Stimulated activated CD4-positive, alpha-beta T cell treated with anti-CD3 and anti-CD28 coated beads, Interleukin-15, amount 100 ng/mL, for 1 hour (primary cell): ENCODE measurements at places on chromosomes 2 and 18.

DNA sequence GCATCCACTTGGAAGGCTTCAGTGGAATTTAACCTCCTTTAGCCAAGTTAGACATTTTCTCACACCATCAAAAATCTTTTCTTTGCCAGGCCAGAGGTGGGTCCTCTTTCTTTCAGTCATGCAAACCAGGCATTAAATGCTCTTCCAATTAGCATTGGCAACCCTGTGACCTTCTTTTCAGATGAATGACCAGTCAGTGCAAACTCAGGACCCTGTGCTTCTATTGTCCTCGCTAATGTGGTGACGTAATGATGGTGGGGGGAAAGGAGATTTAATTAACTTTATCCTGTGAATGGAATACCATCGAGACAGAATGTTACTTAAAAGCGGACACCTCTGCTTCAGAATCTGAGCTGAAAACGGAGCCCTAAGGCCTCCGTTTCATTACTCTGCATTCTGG, 23.2 kb upstream of the STPG4 start:
- no peak for DNase-seq

DNA sequence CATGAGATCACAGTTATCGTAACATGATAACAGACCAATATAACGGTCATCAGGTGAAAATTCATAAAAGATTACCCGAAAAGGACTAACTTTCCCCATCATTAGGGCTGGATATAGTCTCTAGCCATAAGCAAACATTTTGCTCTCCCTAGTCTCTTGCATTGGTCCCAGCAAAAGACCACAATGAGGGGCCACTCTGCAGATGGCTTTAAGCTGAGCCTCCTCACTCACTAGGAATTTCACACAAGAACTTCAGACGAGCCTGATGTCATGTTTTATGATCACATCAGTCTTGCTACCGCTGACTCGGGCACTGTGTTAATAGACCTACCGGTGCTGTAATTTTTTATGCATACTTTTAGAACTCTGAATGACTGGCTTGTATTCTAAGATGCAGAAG, 35.2 kb downstream of the STK17B start:
- DNase-seq, result no peak

DNA sequence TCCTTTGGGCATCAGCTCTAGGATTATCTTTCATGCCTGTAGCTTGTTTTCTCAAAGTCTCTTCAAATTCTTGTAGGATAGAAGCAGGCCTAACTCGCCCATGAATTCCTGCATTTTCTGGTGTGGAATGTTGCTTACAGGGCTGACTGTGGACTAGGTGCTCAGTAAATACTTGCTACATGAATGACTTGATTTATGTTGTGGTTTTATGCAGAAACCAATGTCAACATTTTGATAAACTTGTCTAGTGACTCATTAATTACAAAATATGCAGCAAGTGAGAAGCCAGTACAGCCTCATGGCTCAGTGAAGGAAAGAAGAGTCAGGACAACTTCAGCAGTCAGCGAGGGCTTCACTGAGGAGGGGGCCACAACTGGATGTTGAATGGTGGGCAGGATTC, 110.6 kb upstream of the SIX2 start:
- DNase-seq, result no peak

DNA sequence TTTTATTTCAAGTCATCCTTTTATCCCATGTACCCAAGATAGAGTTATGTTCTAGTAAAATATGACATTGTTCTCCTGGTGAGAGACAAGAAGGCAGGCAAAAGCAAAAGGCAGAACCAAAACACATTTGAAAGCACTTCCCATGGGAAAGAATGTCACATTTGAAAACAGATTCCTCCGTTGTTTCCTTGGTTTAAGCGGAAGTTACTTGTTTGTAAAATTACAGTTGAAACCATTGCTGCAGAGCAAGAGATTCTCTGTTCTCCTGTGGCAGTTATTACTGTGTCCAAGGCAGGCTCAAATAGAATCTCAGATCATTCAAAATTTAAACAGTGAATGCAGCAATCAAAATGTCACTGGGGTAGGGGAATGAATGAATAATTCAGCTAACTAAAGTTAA, 149.6 kb downstream of the MTCL1 start:
- no peak for DNase-seq

DNA sequence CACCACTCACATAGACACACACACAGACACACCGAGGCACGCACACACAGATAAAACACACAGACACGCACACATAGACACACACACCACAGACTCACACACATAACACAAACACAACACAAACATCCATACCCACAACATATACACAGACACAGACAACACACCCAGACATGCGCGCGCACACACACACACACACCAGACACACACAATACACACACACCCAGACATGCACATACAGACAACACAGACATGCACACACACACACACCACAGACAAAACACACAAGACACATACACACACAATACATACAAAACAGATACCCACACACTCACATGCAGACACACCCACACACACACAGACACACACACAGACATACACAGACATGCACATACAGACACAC, 95.4 kb upstream of the SMAD7 start:
- DNase-seq, result no peak

- no peak for DNase-seq
Measured at GRCh38 chr2:203656522-203657287, 49.7 kb upstream of the CD28 start.

DNA sequence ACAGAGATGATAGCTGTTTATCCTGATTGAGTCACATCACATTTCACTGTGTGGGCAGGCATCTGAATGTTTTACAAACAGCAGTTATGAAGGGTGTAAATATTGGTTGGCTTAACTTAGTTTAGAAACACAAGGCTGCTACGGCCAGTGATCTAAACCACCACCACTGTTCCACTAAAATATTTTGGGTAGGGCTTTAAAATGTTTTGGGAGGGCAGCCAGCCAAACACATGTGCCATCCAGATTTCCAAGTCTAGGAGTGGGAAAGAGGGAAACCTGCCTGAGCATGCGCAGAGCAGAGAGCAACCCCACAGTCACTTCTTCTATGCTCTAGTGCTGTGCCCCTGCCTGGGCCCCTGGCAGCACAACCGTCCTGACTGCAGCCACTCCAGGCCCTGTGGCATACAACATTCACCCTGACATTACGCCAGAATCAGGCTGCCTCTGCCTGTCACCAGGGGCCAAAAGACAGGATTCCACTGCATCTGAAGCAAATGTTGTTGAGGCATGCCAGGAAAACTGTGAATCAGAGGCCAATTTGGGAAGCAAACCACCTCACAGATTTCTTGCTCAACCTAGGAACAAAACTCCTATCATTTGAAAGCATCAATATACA, 74.8 kb upstream of the COL5A2 start:
- no peak for DNase-seq

DNA sequence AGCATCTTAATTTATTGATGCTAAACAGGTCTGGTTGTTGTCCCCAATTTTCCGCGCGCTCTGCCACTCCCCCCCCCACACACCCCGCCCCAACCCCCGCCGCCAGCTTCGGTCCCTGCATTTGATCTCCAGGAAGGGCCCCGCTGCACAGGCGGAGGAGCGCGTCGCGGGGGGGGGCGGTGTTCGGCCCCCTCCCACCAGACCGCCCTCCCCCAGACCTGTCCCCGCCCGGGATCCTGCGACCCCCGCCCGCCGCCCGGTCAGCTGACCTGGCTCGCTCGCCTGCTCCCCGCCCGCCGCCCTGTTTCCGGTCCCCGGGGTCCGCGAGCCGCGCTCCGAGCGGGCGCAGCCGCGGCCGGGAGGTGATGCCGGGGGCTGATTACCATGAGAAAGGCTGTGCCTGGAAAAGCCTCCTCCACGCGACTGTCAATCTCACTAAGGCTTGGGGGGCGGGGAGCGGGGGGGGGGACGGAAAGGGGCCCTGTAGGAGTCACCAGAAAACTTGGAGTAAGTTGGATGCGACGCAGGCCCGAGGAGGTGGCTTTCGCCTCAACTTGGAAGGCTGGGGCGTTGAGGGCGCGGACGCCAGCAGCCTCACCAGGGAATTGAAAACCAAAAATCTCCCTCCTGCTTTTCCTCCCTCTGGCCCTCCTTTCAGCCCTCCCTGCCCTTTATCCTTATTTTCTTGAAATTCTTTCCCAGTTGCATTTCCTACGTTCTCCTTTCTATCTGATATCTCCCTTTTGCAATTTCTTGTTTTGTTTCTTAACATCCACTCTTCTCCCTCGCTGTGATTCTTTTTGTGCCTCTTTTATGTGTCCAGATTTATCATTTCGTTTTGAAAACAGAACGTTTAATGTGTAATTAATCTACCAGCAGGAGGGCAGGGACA, 4.4 kb upstream of the ZEB2 start:
- DNase-seq, result no peak

DNA sequence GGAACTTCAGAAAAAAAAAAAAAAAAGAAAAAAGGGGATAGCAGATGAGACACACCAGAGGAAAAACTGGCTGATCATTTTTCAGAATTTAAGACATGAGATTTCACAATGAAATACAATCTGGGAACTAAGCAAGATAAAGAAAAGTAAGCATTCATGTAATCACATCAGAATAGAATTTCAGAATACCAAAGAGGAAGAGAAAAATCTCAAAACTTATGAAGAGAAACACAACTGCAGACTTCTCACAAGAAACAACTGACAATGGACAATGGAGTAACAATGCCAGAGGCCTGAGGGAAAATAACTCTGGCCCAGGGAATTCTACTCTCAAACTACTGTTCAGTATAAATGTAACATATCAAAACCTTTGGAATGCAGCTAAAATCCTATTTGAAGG, 13.2 kb upstream of the RRM2 start:
- no peak for DNase-seq

GRCh38 chr2:109637749-109638570, 23.8 kb downstream of the SOWAHC start:
- no peak for DNase-seq

DNA sequence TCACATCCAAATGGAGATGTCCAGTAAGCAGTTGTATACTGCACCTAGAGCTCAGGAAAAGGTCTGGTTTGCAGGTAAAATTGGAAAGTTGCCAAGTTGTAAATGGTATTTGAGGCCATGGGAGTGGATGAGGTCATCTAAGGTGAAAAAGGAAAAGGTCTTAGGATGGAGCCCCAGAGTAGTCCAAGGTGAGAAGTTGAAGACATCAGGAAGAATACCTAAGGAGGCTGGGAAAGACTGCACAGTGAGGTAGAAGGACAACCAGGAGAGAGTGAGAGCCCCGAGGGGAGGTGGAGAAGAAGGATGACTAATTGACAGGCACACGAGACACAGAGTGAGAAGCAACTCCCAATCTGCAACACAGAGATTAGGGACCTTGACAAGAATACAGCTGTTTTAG, 10.7 kb downstream of the DPP4 start:
- no peak for DNase-seq

DNA sequence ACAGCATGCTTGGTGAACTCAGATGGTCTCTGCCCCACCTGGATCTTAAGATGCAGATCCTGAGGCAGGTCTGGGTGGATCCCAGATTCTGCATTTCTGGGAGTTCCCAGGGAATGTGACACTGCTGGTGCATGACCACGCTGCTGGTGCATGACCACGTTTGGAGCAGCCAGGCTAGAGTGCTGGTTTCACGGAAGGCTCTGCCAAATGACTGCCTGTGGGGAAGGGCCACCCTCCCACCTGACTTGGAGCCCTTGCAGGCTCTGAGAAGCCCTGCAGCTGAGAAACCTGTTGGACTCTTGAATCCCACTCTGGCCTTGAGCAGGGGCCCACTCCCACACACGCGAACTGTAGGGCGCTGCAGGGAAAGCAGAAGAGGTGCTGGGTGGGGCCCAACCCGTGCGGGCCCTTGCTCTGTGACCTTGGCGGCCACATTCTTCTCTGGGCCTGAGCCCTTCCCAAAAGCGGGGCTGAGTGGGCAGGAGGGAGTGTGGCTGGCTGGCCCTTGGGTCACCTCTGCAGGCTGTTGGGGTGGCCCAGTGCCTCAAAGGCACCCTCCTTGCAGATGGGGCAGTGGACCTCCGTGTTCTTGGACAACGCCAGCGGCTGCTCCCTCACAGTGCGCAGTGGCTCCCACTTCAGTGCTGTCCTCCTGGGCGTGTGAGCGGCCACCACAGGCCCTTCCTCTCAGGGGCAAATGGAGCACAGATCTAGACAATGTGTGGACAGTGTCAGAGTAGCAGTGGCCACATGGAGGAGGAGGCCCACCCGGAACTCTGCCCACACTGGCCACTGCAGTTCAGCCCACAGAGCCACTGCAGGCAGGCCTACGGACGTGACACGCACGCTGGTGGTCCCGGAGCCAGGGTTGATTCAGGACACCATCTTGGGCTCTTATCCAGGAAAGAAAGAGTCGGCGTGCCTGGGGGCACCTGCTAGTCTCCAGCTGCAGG, 7.9 kb downstream of the ERFE start:
- DNase-seq, result no peak

GRCh38 chr2:237653776-237654558, 26.6 kb downstream of the LRRFIP1 start:
- DNase-seq, result no peak

DNA sequence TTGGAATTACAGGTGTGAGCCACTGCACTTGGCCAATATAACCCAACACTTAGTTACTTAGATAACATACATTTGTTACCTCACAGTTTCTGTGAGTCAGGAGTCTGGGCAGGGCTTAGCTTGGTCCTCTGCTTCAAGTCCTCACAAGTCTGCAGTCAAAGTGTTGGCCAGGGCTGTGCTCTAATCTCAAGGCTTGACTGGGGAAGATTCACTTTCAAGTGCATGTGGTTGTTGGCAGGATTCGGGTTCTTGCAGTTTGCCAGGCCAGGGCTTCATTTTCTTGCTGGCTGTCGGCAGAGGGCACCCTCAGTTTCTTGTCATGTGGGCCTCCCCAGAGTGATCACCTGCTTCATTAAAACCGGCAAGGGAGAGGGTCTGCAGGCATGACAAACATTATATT, 103.7 kb downstream of the SLC4A3 start:
- no peak for DNase-seq

- DNase-seq, result no peak
Measured at GRCh38 chr2:229591611-229592010, 122.7 kb downstream of the DNER start.

DNA sequence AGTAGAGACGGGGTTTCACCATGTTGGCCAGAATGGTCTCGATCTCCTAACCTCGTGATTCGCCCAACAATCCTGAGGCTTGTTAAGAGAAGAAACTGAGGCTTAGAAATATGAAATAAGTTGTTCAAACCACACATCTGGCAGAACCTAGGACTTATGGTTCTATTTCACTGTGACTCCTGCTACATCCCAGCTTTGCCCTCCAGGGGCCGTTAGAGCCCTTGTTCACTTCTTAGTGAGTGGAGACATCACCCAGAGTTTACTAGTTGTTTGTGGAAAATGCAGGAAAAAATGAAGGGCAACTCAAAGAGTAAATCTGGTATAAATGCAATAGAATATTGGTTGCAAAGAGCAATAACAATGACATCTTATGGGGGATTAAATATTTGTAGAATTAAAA, 43.9 kb downstream of the MARCHF4 start:
- DNase-seq, result no peak
